ENCODE measurements at places on chromosomes 13 and 19.

GRCh38 chr19:30785458-30786137 is 413.4 kb downstream of the ZNF536 start:
- DNase-seq: no peak

DNA sequence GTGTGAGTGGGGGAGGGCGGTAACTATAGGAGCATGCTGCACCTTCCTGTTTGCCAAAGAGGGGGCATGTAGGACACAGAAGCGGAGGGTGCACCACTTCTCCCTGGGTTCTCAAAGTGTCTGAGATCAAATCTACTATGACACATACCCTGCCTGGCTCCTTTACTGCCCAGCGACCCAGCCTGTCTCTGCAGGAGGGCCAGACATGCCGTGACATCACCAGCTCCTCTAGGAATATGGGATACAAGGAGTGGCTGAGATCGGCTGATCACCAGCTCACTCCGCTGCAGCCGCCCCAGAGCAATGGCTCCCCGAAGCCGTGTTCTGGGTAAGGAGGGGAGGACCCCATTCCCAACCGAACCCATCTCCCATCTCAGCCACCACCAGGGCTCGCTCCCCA is 16.4 kb upstream of the IGFL1 start:
- DNase-seq: no peak

- no peak for DNase-seq
Measured at GRCh38 chr13:96728463-96728862, 265.8 kb downstream of the OXGR1 start.

DNA sequence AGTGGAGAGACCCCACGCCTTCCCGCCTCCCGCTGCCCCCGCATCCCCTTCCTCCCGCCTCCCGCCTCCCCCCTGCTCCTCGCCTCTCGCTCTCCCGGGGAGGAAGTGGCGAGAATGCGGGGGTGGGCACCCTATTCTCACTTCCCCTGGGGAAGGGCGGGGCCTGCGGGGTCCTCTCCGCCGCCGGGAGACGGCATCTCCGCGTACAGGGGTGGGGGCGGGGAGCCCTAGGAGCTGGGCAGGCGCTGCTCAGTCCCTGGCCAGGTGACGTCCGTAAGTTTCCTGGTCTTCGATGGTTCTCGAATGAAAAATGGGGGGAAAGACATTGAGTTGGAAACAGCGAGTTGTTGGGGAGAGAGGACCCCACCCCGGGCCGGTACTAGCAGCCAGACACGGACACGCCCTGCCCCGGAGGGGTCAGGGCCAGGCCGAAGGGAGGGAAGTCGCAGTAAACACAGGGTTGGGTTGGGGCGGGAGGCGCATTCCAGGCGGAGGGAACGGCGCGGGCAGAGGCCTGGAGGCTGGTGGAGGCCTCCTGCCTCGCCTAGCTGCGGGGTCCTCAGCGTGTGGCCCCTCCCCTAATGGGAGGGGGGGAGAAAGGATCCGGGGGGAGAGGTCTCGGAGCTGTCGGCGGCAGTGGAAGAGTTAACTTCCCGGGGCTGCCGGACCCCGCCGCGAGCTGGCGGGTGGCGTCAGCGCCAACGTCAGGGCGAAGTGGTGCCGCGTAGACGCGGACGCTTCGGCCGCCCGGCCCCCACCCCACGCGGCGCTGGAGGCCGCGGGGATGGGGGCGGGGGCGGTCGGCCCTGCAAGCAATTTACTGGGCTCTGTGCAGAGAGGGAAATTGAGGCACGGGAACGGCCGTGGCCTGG is 10.4 kb upstream of the JUND start:
- peak; percentile 64 for DNase-seq

GRCh38 chr19:3062165-3063105 is at the start of gene TLE5:
Gene TLE5 (minus strand): TSS chr19:3062495. CDS start chr19:3062200, 295 bp downstream.
- DNase-seq: peak; percentile 77

DNA sequence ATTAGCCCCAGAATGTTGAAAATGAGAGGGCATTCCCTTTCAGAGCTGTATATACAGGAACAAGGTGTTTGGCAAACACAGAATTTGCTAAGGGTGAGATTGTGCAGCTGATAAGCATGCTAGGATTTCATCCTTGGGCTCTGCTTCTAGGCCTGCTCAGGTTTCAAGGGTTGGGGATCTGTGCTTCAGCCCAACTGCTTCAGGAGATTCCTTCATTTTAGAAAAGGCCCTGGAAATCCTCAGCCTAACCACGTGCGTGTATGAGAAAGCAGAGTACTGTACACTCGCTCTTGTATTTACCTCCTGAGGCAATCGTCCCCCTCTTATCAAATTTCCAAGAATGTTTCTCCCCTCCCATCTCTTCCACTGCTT is 291.6 kb upstream of the ARGLU1 start:
- DNase-seq: no peak

DNA sequence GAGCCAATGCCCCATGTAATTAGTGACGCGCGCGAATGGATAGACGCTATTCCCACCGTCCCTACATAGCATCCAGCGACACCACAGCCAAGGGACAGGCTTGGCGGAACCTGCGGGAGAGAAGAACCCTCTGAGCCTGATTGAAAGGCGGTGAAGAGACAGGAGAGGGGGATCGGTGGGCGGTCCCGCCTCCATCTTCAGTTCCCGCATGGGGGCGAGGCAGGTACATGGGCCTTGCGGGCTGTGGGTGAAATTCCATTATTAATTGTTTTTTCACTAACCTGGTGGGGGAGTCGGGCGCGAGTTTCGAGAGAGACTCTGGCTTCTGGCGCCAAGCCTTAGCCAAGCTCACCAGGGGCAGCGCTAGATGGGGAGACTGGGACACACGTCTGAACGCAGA is 8.4 kb upstream of the TEX101 start:
- DNase-seq: no peak

DNA sequence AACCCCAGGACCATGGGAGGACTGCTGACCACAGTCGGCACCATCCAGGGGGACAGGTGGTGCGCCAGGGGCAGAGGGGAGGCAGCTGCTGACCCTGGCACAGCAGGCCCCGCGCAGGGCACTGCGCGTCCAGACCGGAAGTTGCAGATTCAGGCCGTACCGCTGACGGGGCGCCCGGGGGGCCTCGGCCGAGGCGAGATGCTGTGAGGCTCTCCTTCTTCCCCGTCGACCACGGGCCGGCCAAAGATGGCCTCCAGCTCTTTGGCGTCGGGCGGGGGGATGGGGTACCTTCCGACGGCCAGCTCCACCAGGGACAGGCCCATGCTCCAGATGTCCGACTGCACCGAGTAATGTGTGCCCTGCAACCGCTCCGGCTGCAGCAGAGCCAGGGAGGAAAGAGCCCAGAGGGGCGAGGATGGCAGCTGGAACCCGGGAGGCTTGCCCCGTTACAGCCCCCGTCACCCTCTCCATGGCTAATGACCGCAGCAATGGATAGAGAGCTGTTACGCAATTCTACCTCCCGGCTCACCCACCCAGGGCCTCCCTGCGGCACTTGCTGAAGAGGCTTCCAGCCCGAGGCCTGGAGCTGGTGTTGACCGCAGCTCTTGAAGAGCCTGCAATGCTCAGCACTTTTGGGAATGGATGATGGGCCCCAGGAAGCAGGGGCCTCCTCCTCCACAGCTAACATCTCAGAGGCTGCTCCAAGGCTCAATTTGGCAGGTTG is 24.7 kb downstream of the MAP2K2 start:
- DNase-seq: no peak
